ENCODE measurements at places on chromosomes 13 and 19.

- DNase-seq = no peak
These were observed 12.5 kb downstream of the PLIN4 start for GRCh38 chr19:4505570-4506448.

GRCh38 chr19:3819989-3820388, 33.8 kb upstream of the MATK start:
- no peak for DNase-seq

- DNase-seq = no peak
These were observed 5.3 kb downstream of the SBSN start for GRCh38 chr19:35522745-35523327.

DNA sequence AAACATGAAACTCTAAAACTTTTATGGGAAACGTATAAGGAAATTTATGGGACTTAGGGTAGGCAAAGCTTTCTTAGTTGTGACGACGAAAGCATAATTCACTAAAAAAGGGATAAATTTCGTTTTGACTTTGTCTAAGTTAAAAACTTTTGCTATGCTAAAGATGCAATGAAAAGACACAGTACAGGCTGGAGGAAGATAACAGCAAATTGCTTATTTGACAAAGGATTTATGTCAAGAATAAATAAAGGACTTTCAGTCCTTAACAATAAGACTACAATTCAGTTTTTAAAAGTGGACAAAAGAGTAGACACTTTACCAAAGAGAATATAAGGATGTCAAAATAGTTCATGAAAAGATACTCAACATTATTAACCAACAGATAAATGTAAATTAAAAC, 150.2 kb downstream of the NBEA start:
- no peak for DNase-seq

- no peak for DNase-seq
These were observed 30.1 kb upstream of the METTL21C start for GRCh38 chr13:102724923-102725322.

DNA sequence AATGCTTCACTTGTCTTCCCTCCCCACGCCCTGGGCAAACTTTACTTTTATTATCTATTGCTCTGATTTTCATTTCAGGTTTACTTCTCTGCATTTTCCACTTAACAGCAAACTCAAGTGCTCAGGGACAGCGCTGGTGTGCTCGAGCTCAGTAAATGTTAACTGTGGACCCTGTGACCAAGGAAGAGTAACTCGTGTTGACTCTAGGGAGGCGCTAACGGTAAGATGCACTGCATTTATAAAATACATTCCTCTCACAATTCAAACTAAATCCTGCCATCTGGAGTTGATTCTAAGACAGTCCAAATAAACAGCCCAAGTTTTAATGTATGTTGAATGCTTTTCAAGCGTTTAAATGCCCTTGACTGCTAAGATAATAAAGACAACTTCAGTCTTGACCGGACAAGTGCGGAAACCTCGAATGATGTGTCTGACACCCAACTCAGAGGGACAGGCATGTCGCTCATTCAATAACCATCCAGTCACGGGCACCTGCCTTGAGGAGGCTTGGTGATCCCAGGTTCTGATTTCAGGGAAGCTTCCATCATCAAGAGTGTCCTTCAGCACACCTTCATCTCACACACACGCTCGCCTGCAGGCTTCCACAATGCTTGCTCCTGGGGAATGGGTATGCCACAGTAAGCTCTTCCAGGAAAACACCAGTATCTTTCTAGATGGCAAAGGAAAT, 93.2 kb downstream of the STK24 start:
- DNase-seq = no peak

- peak; percentile 84 for DNase-seq
These were observed 9.6 kb downstream of the GIPR start for GRCh38 chr19:45677351-45678230.

DNA sequence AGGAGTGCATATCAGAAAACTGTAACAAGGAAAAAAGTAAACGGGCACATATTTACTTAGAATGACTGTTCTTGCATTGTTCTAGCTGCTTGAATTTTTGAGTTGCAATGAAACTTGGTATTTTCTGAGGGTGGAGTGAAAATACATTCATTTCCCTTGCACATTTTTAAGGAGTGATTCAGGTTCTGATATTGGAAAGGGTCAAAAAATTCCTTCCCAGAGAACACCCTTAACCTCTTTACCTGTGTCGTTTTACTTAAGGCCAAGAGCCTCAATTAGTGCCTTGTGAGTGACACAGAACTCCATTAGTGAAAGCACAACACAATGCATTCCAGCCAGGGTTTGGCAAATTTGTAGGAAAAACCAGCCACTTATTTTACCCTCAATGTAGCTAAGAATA, 2.3 kb downstream of the ITGBL1 start:
- no peak for DNase-seq

DNA sequence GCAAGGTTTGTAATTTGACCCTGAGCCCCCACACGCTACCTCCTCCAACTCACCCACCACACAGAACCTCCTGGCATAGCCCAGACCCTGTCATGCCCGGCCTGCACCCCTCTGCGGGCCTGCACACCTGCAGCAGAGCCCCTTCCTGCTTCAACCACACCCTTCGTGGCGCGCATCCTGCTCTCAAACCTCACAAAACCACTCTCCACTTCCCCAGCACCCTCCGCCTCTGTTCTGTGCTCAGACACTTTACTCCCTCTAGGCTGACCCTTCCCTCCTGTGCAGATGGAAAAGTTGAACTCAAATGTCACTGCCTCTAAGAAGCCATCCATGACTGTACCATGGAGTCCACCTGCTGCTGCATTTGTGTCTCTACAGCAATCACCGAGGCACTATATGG, 28.5 kb downstream of the FAAP24 start:
- no peak for DNase-seq

- no peak for DNase-seq
These were observed 138.1 kb downstream of the LACC1 start for GRCh38 chr13:44017756-44018309.

DNA sequence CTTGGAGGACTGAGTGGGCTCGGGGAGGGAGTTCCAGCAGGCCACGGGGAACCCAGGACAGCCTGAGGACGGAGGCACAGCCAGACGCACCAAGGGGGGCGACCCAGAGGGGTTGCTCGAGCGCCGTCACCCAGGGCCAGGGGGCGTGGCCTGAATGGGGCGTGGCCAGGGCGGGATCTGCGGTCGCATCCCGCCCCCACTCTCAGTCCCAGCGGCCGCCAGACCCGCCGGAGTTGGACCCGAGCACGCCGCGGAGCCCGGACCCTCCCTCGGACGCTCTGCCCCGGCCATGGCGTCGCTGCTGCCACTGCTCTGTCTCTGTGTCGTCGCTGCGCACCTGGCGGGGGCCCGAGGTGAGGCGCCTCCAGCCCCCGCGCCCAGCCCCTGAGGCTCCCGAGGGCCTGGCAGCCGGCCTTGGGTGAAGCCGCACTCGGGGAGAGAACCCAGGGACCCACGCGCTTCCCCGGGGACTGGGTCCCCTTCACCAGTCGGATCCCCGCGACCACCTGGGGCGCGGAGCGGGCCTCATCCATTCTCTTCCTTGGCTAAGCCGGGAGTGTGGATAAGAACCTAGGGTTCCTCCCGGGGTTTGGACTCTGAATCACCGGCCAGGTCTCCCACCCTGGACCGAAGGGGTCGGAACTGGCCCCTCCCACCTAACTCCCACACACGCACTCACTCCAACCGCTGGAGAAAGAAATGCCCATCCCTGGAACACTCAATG, at the start of gene CILP2:
Gene CILP2 (plus strand): TSS at position 205 of the 724 bp plus-strand sequence. CDS start 85 bp downstream, at position 290.
- DNase-seq = peak; percentile 50

DNA sequence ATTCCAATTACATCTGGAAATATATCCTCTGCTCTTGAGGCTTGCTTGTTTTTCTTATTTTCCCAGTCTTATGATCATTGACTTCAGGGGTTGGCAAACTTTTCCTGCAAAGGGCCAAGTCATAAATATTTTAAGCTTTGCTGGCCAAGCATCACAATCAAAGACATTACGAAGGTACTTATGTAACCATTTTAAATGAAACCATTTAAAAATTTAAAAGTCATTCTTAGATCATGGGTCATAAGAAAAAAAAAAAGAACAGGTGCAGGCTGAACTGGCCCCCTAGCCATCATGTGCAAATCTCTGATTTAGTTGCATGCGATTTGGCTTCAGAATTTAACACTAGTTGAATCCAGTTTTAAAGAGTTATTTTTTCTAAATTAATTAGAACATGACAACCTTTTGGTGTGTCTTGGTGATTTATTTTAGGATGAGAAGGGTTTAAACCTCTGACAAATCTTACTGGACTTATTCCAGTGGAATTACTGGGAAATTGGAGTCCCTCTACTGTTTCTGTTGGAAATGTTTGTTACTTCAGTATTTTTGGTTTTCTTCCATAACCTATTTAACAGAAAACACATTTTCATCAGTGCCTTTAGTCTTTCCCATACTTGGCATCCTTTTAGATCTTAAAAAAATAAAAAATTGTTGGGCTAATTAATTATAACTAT, 148.1 kb downstream of the NHLRC3 start:
- no peak for DNase-seq

DNA sequence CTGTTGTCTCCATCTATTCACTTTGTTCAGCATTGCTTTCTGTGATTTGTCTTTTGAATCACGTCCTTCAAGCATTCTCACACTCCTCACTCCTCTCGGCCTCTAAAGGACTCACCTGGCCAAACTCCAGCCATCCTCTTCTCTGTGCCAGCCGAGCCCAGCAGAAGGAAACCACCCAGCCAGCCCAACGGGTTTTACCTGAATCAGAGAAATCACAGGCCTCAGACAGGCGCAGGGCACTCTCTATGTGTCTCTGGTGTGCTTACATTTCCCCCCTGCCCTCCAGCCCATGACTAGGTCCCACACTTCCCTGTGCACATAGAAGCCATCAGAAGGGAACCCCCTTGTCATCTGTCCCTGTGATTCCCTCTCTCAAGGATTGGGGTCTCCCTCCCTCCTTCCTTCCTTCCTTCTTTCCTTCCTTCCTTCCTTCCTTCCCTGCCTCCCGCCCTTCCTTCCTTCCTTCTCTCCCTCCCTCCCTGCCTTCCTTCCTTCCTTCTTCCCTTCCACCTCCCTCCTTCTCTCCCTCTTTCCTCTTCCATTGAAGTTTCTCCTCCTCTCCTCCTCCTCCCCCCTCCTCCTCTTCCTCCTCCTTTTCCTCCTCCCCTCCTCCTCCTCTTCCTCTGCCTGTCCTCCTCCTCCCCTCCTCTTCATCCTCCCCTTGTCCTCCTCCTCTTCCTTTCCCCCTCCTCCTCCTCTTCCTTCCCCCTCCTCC, 8.8 kb upstream of the ZNF541 start:
- DNase-seq = no peak

DNA sequence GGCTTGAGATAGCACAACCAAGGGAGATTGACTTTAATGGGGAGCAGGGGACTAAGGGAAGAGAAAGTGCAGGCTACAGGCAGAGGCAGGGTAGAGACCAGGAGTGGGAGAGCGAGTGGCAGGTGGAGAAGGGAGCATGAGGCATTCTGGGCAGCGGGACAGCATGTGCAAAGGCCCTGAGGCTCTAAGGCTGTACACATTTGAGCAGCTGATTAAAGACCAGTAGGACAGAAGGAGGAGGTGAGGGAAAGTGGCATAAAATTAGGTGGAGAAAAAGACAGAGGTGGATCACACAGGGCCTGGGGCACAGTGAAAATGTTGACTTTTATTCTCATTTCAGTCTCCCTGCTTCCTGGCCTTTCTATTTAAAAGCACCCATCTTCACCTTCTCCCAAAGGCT, 74.4 kb downstream of the ALOX5AP start:
- no peak for DNase-seq
